ENCODE measurements at places on chromosomes 1 and 21.

GRCh38 chr1:62601457-62601856 lies 4.1 kb downstream of the ANGPTL3 start:
- no peak for DNase-seq

GRCh38 chr1:17675744-17676143 lies 79.4 kb upstream of the ACTL8 start:
- DNase-seq = no peak

- DNase-seq = no peak
These were observed 643 bp upstream of the MOB3C start for GRCh38 chr1:46617108-46617800.

GRCh38 chr1:230717251-230717650 lies 3.3 kb upstream of the AGT start:
- DNase-seq = no peak
